Ecto neural progenitor cell (in vitro differentiated cells): ENCODE measurements at places on chromosomes 6 and 20.

DNA sequence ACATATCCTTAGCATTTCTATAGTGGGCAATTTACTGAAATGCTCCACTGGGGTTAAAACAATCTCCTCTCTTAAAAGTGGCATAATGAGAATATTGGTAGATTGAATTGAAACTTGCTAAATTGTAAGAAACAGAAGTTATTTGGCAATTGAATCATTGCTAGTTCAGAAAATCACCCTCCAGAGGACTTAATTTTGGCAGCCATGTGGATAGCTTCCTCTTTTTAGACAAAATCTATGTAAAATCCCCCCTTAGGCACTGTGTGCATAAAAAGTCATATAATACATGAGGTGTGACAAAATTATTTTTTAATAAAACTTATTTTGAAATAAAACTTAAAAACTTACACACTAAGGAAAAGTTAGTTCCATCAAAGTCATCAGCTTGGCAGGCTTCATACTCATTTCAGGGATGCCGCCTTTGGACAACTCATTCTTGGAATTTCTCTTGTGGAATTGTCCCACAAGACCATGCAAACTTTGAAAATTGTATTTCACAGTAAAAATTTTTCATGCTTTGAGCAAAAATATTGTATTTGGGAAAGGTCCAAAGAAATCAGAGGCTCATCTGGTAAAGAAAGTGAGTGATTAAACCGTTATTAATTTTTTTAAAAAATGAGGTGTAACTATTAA is 473.0 kb downstream of the BCKDHB start:
- DNase-seq: no peak

DNA sequence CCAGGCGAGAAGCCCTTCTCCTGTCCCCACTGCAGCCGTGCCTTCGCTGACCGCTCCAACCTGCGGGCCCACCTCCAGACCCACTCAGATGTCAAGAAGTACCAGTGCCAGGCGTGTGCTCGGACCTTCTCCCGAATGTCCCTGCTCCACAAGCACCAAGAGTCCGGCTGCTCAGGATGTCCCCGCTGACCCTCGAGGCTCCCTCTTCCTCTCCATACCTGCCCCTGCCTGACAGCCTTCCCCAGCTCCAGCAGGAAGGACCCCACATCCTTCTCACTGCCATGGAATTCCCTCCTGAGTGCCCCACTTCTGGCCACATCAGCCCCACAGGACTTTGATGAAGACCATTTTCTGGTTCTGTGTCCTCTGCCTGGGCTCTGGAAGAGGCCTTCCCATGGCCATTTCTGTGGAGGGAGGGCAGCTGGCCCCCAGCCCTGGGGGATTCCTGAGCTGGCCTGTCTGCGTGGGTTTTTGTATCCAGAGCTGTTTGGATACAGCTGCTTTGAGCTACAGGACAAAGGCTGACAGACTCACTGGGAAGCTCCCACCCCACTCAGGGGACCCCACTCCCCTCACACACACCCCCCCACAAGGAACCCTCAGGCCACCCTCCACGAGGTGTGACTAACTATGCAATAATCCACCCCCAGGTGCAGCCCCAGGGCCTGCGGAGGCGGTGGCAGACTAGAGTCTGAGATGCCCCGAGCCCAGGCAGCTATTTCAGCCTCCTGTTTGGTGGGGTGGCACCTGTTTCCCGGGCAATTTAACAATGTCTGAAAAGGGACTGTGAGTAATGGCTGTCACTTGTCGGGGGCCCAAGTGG is 5.3 kb downstream of the SNAI1 start:
- no peak for DNase-seq

- no peak for DNase-seq
Measured at GRCh38 chr6:82878812-82879211, 186.8 kb downstream of the UBE3D start.

- DNase-seq: no peak
Measured at GRCh38 chr6:42259286-42259685, 41.6 kb upstream of the MRPS10 start.

- DNase-seq: no peak
Measured at GRCh38 chr6:169457762-169458161, 204.1 kb upstream of the THBS2 start.

DNA sequence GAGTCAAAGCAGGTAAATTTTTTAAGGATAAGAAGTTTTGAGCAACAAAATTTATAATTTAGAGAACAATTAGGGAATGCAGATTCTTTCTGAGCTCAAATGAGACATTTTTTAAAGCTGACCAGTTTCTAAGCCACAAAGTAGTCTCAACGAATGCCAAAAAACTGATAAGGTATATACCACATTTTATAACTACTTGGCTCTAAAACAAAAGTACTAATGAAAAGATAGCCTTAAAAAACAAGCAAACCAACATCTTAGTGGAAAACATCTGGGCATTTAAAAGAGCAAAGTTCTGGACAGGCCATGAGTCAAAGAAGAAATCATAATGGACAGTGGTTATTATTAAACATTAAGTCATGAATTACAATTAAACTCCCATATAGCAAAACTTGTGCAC is 23.2 kb upstream of the RNF146 start:
- no peak for DNase-seq
